LNCaP clone FGC (cell line): ENCODE measurements at places on chromosomes 16 and 17.

DNA sequence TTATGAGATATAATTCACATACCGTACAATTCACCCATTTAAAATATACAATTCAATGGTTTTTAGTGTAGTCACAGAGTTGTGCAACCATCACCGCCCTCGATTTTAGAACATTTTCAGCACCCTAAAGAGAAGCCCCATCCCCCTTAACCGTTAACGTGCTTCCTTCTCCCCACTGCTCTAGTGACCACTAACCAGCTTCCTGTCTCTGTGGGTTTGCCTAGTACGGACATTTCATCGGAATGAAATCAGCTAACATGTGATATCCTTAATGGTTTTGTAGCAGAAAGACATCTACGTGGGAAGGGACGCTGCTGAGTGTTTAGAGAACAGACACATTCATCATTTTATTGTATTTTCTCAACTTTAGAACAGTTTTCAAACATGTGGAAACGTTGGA is 80.8 kb upstream of the HSBP1 start:
- DNase-seq = no peak

- no peak for DNase-seq
These were observed 5.6 kb downstream of the AKAP1 start for GRCh38 chr17:57090560-57091185.

GRCh38 chr17:28219771-28220170 is 99.2 kb upstream of the TMEM97 start:
- no peak for DNase-seq

- DNase-seq = no peak
These were observed 9.5 kb upstream of the MRC2 start for GRCh38 chr17:62617894-62618472.

GRCh38 chr17:27265333-27265732 is 28.6 kb upstream of the WSB1 start:
- DNase-seq = peak; percentile 74
